Activated CD4-positive, CD25-positive, alpha-beta regulatory T cell treated with anti-CD3 and anti-CD28 coated beads, Interleukin-2, amount 50 U/mL, for 16 hours (primary cell): ENCODE measurements at places on chromosomes 11 and 22.

DNA sequence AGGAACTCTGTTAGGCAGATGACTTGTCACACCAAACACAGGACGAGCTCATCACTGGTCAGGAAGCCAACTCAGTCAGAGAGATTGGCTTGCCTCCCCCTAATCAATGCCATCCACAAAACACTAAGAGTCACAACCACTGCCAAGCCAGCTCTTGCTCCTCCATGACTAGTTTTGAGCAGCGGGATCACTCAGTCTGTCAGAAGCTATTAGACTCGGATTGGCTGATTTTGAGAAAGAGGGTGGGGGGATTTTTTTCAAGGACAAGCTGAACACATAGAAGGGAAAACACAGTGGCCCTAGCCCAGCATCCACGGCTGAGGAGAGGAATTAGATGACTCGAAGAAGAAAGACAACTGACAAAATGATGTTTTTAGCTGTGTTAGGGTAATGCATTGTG lies 55.9 kb downstream of the SEZ6L start:
- no peak for DNase-seq

- DNase-seq, result no peak
Observed at GRCh38 chr11:80109031-80109430, 668.2 kb upstream of the TENM4 start.

GRCh38 chr11:1356007-1356435 lies 33.7 kb upstream of the BRSK2 start:
- DNase-seq, result no peak

- DNase-seq, result no peak
Observed at GRCh38 chr11:34706709-34707461, 86.0 kb downstream of the EHF start.

DNA sequence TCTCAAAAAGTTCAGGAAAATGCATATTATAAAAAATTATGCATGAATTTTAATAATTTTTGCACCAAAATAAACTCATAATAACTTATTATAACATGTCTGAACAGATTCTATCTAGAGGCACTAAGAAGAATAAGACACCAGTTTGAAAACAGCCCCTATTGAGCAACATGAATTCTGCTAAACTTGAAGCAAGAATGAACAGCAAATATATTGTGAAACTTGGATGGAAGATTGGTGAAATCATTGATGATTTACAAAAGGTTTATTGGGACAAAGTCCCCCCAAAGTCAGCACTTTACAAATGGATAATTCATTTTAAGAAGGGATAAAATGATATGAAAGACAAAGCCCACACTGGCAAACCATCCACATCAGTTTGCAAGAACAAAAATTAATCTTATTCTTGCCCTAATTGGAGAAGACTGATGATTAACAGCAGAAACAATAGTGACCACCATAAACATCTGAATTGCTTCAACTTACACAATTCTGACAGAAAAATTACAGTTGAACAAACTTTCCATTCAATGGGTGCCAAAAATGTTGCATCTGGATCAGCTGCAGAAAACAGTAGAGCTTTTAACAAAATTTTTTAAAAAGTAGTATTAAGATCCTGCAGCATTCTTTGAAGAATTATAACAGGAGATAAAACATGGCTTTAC lies 257.5 kb upstream of the FAT3 start:
- DNase-seq, result no peak

GRCh38 chr22:48320683-48321451 lies 1506.8 kb downstream of the BRD1 start:
- DNase-seq, result no peak

DNA sequence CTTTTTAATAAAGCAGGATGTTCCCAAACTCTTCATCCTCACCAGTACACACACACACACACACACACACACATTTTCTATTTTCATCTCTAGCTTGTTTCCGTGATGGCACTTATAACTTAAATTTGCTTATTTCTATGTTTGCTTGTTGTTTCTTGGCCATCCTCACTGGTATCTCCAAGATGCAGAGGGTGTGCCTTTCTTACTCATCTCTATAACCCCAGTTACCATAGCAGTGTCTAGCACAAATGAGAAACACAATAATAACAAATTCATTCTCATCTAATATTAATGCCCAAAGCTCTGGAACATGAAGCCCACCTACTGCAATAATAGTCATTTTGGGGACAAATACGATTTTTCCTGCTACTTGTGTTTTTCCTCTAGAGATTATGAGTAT lies 156.3 kb downstream of the GRM5 start:
- no peak for DNase-seq

DNA sequence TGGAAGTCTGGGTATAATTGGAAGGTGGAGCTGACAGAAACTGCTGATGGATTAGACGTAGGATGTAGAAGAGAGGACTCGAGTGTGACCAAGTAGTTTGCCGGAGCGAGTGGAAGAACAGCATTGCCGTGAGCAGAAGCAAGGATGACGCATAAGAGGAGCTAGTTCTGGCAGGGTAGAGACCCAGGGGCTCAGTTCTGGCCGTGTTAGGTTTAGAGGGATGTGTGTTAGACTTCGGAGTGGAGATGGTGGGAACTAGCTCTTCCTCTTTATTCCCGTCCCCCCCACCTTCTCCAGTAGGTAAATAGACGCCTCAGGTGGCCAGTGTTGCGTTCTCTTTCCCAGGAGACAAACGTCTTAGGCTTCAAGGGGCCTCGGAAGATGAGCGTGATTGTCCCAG lies 19.1 kb downstream of the TUB start:
- no peak for DNase-seq

- DNase-seq, result no peak
Observed at GRCh38 chr11:47551086-47551485, 1.8 kb downstream of the CELF1 start.

GRCh38 chr11:11629368-11629767 lies 7.6 kb upstream of the GALNT18 start:
- no peak for DNase-seq

DNA sequence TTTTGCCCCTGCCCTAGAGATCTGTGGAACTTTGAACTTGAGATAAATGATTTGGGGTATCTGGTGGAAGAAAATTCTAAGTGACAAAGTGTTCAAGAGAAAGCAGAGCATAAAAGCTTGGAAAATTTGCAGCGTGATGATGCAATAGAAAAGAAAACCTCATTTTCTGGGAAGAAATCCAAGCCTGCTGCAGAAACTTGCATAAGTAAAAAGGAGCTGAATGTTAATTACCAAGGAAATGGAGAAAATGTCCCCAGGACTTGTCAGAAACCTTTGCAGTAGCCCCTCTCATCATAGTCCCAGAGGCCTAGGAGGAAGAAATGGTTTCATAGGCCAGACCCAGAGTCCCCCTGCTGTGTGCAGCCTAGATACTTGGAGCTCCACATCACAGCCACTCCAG lies 686.9 kb downstream of the FAM181B start:
- no peak for DNase-seq

DNA sequence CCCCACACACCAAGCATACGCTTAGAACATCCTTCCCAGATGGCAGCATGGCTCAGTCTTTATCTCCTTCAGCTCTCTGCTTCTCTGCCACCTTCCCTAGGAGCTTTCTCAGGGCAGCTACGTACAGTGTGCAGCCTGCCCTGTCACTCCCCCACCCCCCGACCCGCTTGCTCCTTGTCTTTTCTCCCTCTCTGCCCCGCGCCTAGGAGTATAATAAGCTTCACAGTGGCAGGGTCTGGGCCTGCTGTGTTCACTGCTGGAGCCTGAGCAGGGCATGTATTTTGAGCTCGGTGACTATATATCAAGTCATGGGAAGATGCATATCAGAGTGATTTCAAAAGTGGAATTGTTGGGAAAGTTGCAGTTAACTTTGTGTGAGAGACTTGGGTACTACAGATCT lies 55.8 kb upstream of the ADSL start:
- DNase-seq, result no peak

GRCh38 chr11:34654483-34655334 lies 33.8 kb downstream of the EHF start:
- no peak for DNase-seq

GRCh38 chr11:61104963-61105362 lies 2.7 kb downstream of the CD5 start:
- DNase-seq, result no peak

GRCh38 chr22:19997561-19998231 lies 18.9 kb downstream of the ARVCF start:
- DNase-seq, result no peak

DNA sequence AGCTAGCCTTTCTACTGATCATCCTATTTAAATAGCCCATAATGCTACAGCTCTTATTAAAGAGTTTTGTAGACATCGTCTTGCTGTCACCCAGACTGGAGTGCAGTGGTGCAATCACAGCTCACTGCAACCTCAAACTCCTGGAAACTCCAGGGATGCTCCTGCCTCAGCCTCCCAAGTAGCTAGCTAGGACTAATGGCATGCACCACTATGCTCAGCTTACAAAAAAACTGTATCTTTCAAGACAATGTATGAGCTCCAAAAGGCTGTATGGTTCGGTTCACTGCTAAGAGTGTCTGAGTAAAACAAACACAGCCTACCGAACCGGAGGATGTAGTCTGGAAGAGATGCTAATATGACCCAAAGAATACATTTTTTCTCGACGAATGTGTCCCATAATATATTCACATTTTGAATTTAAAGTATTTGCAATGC lies 2.6 kb downstream of the TAF1D start:
- DNase-seq, result no peak

DNA sequence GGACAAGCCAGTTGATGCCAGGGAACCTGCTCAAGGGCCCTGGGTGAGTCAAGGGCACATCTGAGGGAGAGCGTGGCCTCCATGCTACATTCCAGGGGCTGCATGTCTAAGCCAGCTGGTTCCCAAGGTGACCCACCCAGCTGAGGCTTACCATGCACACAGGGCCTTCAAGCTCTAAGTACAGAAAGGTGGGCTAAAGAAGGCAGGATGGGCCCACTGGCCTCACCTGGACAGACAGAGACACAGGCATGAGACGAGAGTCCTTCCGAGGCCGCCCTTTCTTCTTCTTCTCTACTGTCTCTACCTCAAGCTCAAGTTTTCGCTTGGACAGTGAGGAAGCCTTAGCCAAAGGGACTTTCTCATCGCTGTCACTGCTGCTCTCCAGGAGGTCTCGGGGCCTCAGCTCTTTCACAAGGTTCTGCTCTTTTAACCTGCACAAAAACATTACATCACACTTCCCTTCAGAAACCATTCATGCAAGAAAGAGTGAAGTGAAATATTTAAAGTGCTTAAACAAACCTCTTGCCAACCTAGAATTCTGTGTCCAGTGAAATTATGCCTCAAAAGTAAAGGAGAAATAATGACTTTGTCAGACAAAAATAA lies 69.9 kb downstream of the HIRA start:
- no peak for DNase-seq

DNA sequence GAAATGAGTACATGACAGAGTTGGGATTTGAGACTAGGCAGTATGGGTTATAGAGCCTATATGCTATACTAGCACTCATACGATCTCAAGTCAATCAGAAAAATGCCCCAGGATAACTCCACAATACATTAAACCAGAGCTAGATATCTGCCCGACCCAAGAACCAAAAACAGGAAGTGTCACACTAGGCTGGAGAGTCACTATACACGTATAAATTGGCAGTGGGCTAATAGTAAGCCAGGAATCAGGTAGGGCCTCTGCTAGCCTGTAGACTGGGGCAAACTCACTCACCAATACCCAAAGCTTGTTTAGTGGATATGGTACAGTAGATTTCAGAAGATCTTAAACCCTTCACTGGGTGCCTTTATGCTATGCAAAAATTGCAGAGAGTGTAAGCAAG lies 16.2 kb upstream of the EIF4G2 start:
- no peak for DNase-seq

GRCh38 chr11:122273476-122274191 lies 157.6 kb upstream of the BLID start:
- DNase-seq, result no peak

GRCh38 chr11:29844701-29845379 lies 172.0 kb downstream of the KCNA4 start:
- no peak for DNase-seq

DNA sequence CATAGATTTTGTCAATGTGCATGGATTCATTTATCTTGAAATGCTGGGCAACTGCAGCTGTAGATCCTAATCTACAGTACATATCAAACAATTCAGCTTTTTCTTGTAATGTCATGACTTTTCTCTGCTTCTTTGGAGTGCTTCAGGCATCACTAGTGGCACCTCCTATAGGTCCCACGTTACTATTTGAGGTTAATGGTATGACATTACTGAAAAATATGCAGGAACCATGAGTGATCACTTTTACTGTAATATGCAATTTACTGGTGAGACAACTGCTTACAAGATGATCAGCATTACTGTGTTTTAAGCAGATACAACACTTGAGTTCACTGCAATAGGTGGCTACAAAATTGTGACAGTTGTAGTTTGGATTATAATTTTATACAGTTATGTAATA lies 3.0 kb downstream of the CENATAC start:
- DNase-seq, result no peak

DNA sequence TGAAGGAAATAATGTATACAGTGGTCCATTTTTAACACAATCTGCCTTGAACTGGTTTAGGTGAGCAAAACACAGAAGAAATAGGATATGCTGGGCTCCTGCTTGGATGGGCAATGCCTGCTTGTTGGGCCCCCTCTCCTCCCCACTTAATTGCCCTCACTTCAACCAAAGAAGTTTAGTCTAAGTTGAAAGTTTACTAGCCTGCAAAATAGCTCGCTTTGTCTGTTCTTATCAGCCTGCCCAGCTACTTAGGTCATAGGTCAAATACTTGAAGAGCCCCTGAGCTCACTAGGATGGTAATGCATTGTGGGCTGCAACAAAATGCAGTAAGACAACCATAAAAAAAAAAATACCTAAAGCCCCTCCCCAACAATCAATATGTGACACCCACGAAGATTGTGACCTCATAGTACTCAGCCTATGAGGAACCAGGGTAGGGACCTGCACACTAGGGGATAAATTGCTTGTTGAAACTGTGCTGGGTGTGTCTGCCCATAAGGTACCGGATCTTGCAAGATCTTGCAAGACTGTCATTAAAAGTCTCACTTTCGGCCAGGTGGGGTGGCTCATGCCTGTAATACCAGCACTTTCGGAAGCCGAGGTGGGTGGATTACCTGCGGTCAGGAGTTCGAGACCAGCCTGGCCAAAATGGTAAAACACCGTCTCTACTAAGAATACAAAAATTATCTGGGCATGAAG lies 10.9 kb downstream of the DRICH1 start:
- no peak for DNase-seq
